Fibroblast of lung (primary cell): ENCODE measurements at places on chromosomes 16 and 17. TPM values are rescaled to one million over a fixed set of nuclear protein-coding genes. Genes with fewer than 3 reads are reported as not detected.

GRCh38 chr17:14201021-14201987 lies 35.4 kb downstream of the CDRT15 start:
- no peaks in the 10 kb centered on the region for H3K27me3 ChIP-seq
- peak; percentile 23 for DNase-seq
- H3K36me3 ChIP-seq = no peaks in the 10 kb centered on the region
- H3K4me1 ChIP-seq = no peaks in the 10 kb centered on the region
- no peak overlapping the region for H3K4me3 ChIP-seq
- H3K27ac ChIP-seq = no peak overlapping the region

Gene MT3
- polyA plus RNA-seq = not detected in 2 replicates

Gene DUSP14
- 153 and 161 TPM in 2 replicates for polyA plus RNA-seq

Gene CDT1
- polyA plus RNA-seq = 1.3 and 4.5 TPM in 2 replicates

DNA sequence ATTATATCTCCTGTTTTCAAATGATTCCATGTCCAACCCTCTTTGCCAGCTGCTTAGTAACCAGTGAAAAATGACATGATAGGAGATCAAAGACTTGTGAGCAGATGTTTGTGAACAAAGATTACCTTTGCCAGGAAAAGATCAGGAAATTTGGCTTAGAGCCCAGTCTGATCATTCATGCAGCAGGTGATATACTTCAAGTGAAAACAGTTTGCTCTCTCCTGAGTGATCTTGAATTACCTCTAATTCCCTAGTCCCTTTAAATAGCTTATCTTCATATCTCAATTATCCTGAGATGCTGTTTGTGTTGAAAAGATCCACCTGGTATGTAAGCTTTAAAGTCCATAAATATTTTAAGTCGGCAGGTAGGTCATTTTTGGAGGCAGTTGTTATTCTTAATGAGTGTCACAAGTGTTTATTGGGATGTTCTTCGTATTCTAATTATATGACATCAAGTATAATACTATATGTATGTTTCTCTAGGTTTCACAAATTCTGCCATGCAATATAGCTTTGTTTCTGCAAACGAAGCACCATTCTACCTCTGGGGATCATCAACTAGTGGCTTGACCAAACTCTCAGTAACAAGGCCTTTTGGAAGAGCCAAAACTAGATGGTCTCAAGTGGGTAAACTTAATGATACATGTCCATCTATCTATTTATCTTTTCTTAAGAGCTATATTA lies 13.2 kb upstream of the VPS35L start:
- H3K4me1 ChIP-seq = no peaks in the 10 kb centered on the region
- H3K27ac ChIP-seq = no peak overlapping the region
- no peaks in the 10 kb centered on the region for H3K27me3 ChIP-seq
- no peak for DNase-seq
